Head of caudate nucleus (tissue), 42 donors: ENCODE measurements at places on chromosomes 5 and 9.

- DNase-seq: no peak
These were observed 270.2 kb downstream of the PSAT1 start for GRCh38 chr9:78566948-78567675.

GRCh38 chr9:137221506-137222111, 431 bp downstream of the RNF208 start:
- no peak for DNase-seq

- DNase-seq: no peak
These were observed 26.7 kb upstream of the ERCC6L2 start for GRCh38 chr9:95848764-95849163.

GRCh38 chr9:120161776-120162175, 418.2 kb downstream of the CDK5RAP2 start:
- DNase-seq: no peak

- DNase-seq: no peak
These were observed 373.5 kb downstream of the KIAA0825 start for GRCh38 chr5:94244921-94245320.

- DNase-seq: no peak
These were observed 121.2 kb downstream of the SAXO1 start for GRCh38 chr9:18911714-18912342.

DNA sequence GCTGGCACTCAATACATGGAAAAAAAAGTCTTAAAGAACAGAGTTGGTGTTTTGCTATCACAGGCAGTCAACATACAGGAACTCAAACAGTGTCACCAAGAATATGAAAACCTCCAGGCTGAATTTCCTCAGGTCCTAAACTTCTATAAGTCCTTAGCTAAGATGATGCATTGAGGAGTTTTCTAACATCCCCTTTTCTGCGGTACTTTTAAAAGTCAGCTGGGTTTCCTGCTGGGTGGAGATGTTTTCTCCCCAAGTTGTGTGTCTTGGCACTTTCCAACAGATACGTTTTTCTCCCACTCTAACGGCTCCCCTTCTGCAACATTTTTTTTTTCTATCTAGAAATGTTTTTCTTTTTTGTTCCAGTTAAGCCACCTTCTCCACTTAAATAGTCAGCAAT, 244.8 kb upstream of the HAPLN1 start:
- no peak for DNase-seq

- peak; percentile 14 for DNase-seq
These were observed 250.5 kb downstream of the DENND1A start for GRCh38 chr9:123679330-123679987.

GRCh38 chr5:123279136-123279535, 144.1 kb downstream of the CEP120 start:
- no peak for DNase-seq

DNA sequence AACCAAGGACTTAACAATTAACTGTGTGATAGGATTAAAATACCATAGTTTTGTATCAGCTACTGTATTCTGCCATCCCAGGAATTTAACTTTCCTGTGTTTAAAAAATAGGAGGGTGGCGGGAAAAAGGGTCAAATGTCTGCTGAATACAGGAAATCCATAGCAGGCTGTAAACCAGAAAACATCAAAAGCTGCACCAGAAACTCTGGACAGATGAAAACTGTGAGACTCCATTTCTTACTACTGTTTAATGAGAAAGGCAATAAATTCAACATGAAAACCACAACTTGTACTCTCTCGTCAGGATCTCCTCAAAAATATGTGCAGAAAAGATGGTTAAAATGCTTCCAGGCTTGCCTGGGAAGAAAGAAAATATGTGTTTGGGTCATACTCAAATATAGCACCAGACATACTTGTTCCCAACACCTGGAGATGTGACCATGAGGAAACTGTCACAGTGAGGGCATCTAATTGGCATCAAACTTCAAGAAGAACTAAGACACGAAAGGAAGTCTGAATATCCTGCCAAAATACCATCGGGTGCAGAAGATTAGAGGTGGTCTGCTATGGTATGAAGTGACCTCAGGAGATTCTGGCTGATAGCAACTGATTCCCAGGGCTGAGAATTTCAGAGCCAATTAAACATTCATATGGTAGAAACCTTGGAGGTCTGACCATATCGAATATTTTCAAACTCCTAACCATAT, 164.7 kb upstream of the TARS1 start:
- DNase-seq: no peak

DNA sequence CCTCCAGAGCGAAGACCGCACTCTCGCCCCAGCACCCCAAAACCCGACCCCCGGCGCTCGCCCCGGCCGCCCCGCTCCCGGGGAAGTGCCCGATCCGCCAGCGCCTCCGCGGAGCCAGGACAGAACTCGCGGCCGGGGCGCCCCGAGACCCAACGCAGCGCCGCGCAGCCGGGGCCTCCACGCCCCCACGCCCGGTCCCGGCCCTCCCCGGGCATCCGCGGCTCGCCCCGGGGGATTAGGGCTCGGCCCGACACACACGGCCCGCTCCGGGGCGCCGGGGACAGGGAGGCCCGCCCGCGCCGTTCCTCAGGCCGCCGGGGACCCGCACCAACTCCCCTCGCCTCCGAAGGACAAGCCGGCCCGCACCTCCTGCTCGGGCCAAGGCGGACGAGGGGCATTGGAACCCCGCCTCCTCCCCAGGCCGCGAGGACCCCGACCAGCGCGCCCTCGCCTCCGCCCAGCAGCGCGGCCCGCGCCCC, 544 bp downstream of the FNBP1 start:
- DNase-seq: peak; percentile 59

- DNase-seq: no peak
These were observed 62.1 kb upstream of the TRPC7 start for GRCh38 chr5:136427426-136427825.

- DNase-seq: no peak
These were observed 194.8 kb upstream of the MRPS30 start for GRCh38 chr5:44613936-44614335.

DNA sequence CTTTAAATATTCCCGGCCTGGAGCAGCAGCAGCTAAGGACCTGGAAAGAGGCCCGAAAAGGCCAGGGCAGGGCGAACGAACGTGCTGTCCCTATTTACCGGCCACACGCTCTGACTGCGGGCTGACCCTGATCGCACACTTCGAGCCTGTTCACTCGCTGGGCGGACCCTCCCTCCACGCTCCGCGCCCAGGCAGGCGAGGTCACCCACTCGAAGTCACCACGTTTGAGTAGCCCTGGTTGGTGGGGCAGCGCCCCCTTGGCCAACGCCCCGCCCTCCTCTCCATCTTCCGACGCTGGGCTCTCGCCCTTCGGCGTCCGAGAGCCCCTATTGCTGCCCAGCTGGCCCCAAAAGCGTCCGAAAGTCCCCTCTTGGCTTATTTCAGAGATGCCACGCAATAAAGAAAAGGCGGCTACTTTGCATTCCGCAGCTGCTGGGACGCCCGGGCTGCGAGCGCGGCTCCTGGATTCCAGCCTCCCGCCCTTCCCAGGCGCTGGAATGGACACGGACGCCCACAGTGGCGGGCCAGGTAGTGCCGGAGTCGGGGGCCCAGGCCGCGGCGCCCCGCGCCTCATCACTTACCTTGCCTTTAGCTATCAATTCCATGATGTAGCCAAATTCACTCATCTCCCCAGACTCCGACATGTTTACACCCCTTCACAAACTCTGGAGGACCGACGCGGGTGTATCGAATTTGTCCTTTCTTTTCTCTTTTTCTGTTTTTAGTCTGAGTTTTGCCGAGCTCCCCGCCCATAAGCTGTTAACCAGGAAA, 9.9 kb upstream of the TRIM36 start:
- no peak for DNase-seq

DNA sequence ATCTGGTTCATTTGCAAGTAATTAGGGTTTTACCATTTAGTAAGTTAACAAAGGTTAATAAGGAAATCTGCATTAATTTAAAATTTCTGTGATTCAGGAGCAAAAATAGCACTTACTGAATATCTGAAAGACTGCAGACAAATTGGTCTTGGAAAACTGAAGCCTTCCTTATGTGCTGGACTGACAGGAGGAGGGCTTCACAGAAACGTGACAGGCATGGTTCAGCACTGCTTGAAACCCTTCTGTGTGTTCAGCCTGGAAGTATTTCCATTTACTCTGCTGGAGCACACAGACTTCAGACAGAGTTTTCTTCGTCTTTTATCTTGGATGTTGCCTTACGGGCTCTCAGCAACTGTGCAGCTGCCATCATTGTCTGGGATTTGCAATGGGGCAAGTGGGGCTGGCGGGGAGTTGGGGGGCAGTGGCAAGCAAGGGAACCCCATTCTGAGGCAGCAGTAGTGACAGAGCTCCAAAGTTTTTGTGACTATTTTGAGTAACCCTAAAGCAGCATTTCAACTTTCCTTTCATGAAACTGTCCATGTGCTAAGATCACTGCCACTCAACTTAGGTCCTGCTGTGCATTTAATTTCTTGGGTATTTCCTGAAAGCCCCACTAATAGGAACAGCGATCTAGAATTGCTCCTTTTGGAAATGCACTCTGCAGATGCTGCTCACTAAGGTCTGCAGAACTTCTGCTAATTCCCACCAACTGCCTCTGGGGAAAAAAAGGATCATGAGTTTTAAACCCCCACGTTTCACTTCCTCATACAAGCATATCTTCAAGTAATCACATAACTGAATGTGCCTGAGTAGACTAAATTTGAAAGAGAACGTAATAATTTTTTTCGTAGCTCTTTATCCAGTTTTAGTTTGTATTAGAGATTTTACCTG, 56.6 kb downstream of the KCNN2 start:
- no peak for DNase-seq

DNA sequence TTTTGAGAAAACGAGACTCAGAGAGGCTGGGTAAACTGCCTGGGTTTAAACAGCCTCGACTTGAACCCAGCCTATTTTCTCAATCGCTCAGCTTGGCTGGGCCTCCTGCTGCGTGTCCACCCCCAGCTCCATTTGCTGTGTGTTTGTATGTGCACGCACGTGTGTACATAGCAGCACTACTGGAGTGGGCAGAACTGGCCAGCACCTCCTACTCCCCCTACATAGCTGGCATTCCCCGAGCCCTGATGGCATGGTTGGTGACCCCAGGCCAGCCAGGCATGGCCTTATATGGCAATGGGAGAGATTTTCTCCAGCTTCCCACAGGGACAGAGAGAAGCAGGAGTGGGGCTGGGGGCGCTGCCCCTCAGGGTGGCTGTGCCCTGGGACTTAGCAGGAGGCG, 4.1 kb downstream of the AIF1L start:
- DNase-seq: no peak

- DNase-seq: peak; percentile 70
These were observed 65.5 kb downstream of the INSYN2B start for GRCh38 chr5:169914766-169915165.

DNA sequence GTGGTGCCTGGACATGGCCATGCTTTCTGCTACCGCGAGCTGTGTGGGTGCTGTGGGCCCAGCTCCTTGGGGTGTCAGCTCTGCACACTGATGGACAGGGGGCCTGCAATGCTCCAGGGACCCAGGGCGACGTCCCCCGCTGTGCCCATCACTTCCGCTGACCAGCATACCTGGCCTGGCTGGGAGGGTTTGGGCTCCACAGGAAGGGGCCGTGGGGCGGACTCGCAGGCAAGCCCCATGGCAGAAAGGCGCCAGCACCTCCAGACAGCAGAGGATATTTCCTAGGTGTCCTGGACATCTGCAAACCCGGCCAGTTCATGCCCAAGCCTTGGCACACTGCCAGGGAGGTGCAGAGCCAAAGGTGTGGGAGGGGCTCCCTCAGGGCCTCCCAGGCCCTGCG, 295.8 kb upstream of the IRX4 start:
- DNase-seq: no peak

GRCh38 chr5:93296338-93296737, 284.7 kb downstream of the NR2F1-AS1 start:
- no peak for DNase-seq

DNA sequence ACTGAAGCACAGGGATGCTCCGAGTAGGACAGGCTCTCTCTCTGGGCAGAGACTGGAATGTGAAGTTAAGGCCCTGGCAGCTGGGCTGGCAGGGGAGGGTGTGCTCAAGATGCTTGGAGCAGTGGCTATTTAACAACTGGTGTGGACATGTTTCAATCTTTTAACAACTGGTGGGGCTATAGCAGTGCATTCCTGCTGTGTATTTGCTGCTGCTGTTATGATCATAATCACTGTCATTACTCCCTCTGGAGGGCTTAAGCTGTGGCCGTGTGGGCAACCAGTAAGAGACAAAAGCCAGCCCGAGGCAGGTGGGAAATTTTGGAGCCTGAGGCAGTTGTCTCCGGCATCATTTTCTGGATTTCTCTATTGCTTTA, 33.3 kb upstream of the PTGS1 start:
- no peak for DNase-seq

- DNase-seq: no peak
These were observed 2.5 kb downstream of the JADE2 start for GRCh38 chr5:134527961-134528424.

DNA sequence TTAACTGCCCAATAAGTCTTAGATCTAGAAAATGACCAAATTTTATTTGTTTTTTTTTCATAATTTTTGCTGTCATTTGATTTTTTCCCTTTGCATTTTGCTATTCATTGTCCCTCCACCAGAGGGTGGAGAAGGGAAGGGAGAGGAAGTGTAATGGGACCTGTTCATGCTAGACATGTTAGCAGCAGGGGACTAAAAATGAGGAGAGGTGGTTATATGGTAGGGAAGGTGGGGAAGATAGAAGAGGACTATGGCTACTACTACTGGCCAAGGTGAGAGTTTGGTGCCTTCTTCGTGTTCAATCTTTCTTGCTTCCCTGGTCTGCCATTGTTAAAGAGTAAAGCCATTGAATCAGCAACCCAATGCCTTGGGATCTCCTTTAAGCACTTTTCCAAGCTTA, 6.4 kb downstream of the GRIA1 start:
- DNase-seq: no peak
